Fibroblast of gingiva (primary cell): ENCODE measurements at places on chromosomes 12 and 14.

- DNase-seq = peak; percentile 43
Measured at GRCh38 chr14:81464253-81465002, 64.3 kb upstream of the STON2 start.

- DNase-seq = no peak
Measured at GRCh38 chr12:105281694-105282049, 45.7 kb upstream of the APPL2 start.

DNA sequence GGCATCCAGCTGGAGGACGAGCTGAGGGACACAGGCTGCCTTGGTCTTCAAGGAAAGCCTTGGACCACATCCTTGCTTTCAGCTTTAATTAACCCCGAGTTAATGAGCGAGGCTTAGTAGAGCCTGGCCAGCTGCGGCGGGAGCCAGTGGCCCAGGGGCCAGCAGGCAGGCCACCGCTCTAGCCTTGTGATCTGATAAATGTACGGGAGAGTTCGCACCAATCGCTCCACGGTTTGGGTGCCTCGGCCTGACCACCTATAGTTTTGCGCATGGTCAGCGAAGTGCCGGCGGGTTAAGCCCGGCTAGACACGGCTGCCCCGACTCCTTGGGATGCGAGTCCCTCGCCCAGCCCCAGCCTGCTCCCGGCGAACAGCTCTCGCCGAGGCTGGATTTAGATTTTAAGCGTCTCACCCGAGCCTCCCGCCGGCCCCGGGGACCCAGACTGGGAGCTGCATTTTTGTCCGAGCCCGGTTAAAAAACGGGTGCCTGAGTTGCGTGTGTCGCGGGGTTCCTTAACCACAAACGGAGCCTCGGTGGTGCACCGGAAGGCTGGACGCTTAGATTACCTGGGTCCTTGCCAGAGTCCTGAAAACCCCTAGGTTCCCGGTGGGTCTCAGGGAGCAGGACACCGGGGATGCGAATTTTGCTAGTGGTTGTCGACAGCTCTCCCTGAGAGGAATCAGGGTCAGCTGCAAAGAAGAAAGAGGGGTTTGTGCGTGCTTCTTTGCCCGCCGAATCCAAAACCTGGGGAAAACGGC, 2.9 kb upstream of the HOXC12 start:
- no peak for DNase-seq

- peak; percentile 50 for DNase-seq
Measured at GRCh38 chr12:44015333-44015941, 179.6 kb downstream of the TMEM117 start.

DNA sequence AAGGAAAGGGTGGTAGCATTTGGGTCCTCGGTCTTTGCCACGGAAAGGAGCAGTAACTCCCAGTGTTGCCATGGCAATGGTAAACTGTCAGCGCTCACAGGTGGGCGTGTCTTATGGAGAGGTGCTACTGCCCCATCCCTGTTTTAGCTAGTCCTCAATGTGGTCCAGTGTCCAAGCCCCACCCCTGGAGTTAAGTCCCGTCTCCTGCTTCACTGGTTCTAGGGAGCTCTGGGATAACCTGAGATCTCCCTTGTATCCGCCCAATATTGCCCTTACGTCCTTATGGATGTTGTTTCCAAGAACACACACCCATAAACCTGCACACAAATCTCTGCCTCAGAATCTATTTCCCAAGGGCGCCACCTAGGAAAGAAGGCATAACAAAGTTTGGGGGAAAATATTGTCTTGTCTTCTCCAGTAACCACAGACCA, 64.2 kb downstream of the SPRING1 start:
- no peak for DNase-seq

DNA sequence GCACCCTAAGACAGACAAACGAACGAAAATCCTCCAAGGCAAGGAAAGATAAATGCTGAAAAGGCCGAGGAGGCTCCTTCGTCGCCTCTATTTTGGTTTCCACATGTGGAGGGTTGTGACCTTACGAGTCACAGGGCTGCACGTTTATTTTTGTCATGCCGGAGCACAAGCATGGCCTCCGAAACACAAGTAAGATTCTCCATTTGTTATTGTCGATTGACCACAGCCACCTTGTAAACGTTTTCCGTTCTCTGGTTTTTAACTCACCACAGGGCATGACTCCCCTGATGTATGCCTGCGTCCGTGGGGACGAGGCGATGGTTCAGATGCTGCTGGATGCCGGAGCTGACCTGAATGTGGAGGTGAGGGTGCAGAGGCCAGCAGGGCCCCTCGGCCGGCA, 73.1 kb upstream of the PWP1 start:
- DNase-seq = no peak

DNA sequence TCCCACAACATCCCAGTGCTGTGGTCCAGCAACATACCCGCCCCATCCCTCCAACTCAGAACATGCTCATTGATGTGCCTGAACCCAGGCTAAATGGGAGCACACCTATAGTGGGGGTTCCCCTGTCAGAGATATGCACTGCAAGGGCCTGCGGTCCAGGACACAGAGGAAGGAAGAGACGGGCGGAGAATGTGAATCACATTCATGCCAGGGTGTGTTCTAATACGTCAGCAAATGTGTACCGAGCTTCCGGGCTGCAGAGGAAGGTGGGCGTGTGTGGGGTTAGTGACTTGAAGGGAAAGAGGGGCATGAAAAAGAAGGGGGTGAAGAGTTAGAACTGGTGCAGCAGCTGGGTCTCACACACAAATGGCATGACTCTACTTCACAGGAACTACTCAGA, 83.7 kb downstream of the DPF3 start:
- no peak for DNase-seq

- DNase-seq = no peak
Measured at GRCh38 chr14:90518069-90518940, 121.5 kb downstream of the CALM1 start.

- no peak for DNase-seq
Measured at GRCh38 chr12:94265966-94266745, 117.8 kb downstream of the PLXNC1 start.

DNA sequence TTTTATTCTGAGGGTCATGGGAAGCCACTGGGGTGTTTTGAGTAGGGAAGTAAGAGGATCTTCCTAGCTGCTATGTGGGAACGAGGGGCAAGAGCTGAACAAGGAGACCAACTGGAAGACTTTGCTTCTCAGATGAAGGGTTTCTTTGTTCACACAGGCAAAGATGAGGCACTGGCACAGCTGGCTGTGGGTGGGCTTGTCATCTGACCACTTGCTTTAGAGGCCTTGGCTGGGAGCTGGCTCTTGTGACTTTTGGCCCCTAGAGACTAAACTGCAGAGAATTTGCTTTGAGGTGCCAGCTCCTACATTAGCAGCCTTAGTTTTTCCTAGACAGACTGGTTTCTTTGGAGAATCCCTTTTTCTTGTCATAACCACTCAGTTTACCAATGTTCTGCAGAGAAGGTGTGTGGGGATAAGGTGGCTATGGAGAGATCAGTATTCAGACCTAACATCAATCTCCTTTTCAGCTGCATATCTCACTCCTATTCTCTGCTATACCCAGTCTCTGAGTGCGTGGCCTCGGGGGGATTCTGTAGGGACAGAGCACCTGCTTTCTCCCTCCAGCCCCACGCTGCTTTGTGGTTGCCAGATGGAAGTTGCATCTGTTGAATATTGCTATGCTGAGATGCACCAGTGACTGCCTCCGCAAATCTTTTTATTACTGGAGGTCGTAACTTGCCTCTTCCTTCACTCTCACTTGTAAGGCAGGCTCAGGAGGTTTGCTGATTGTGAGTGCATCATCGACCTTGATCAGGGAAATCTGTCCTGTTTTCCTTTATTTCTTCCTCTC, 12.7 kb downstream of the PPP2R5C start:
- no peak for DNase-seq

GRCh38 chr12:11824736-11825135, 175.3 kb downstream of the ETV6 start:
- no peak for DNase-seq

DNA sequence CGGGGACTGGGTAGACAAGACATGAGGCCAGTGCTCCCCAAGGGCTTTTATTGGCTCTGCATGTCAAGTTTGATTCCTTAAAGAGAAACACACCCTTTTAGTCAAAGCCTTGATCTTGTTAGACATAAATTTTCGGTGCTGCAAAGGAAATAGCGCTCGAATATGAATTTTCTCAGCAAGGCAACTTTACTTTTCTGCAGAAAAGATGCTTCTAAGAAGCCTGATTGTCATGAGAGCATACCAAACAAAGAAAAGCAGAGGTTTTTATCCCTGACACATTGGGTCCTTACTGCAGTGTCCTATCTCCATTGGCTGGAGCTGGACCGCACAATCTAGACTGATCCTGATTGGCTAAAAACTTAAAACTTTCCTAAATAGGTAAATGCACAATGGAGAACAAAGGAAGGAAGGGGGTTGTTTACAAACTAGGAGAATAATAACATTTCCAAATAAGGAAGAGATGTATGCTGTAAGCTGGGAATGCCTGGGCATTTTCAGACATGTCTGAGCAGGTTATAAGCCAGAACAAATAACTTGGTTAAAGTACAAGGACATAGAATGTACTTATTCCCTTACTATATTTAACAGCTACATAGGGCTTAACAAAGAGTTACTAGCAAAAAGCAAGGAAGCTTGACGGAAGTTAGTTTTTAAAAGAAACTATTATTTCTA, 17.2 kb downstream of the TXNRD1 start:
- DNase-seq = no peak

DNA sequence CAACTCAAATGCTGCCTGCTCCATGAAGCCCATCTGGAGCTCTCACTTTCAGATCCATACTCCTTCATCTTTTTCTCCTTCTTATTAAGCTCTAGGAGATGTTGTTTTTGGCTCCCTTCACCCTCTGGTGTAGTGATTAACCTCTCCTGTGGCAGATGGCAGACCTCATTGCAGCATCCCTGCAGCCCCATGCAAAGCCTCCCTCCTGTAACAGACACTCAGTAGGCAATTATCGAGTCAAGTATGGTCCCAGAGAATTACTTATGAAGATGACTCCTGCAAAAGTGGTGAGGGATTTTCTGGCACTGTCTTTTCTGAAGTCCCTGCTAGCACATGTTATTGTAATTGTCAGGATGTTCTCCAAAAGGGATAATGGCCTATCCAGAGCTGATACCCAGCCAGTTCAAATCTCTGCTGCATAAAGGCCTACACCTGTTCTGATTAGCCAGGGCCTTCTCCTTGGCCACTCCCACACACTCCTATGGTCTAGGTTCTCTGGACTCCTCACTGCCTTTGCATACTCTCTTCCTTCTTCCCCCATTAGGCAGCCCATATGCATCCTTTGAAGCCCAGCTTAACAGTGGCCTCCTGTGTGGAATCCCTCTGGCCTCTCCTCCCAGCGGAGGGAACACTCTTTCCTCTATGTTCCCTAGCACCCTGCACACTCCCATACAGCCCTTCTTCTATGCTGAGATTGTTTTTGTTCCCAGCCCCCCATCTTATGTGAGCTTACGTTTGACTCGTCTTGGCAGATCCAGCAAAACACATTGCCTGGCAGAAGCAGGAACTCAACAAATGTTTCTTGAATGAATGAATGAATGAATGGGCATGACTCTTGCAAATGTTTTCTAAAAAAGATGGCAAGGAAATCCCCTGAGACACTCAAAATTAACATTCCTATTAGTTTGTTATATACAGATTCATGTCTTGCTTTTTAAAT, 43.9 kb upstream of the MDM1 start:
- DNase-seq = peak; percentile 45

GRCh38 chr12:8819666-8819980, 2.8 kb upstream of the A2ML1 start:
- DNase-seq = no peak

- DNase-seq = no peak
Measured at GRCh38 chr14:97382616-97383226, 585.5 kb downstream of the VRK1 start.

- DNase-seq = no peak
Measured at GRCh38 chr12:6946033-6946919, 2.5 kb downstream of the C12orf57 start.

- DNase-seq = peak; percentile 61
Measured at GRCh38 chr12:93751864-93752610, 74.9 kb downstream of the CRADD start.

- peak; percentile 83 for DNase-seq
Measured at GRCh38 chr14:22432348-22432976, 156.6 kb downstream of the DAD1 start.

DNA sequence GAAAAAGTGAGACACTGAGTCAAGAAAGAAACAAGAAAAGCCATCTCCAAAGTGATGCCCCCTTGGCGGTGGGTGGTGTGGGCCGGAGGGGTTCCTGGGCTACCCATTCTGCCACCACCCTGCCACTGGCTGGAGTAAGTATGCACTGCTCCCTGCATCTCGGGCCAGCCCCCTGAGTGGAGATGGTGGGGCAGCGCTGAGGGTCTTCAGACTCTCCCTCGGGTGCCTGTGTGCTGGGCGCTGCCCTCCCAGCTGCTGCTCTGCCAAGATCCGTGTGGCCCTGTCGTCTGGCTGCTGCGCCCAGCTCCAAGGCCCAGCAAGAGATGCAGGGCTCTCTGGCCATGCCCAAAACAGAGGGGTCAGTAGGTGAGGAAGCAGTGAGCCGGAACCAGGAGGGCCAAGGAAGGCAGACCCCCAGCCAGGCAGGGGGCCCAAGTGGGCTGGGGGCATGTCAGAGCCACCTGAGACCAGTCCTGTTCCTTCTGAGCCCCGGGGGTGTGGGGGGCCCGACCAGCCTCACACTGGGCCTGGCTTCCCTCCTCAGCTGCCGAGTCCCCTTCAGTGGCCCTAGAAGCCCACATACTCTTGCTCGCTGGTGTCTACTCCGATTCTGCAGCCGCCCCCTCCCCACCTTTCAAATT, 5.2 kb downstream of the GPR132 start:
- no peak for DNase-seq

DNA sequence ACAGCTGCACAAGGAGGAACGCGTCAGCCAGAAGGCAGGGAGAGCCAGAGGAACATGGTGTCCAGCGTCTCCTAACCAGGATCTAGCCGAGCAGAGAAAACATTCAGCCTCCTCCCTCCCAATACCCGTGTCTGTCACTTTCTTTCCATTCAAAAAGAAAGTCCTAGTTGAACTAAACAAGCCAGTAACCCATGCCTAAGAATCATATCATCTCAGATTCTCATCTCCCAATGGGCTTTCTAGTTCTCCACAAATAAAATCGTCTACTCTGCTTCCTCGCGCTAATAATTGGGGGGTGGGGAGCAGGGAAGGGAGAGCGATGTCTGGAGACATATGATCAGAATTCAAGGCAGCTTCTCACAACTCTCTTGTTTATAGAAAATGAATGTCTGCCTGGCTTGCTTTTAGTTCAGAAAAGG, 7.4 kb downstream of the NKX2-1 start:
- no peak for DNase-seq
